Mesendoderm (in vitro differentiated cells): ENCODE measurements at places on chromosomes 7 and 10.

DNA sequence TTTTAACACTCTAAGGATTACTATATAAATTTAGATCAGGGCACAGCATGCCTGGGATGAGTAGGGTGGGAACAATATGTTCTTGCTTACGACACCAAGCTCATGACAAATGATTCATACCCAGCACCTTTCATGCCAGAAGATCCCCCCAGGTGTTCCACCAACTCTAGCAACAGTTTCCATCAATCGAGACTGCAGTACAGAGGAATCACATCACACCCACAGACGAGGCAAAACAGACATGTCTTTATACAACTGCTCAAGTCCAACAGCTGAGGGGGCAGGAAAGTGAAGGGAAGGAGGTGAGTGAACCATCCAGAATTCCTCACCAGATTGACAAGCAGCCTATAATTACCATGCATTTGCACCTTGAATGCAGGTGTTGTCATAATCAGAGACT is 3.6 kb downstream of the SORCS1 start:
- H3K4me1 ChIP-seq, result no peaks in the 10 kb centered on the region
- DNase-seq, result no peak
- H3K27me3 ChIP-seq, result peaks cover 5% of the 10 kb centered on the region
- no peak overlapping the region for H3K27ac ChIP-seq
- no peak overlapping the region for H3K4me3 ChIP-seq

DNA sequence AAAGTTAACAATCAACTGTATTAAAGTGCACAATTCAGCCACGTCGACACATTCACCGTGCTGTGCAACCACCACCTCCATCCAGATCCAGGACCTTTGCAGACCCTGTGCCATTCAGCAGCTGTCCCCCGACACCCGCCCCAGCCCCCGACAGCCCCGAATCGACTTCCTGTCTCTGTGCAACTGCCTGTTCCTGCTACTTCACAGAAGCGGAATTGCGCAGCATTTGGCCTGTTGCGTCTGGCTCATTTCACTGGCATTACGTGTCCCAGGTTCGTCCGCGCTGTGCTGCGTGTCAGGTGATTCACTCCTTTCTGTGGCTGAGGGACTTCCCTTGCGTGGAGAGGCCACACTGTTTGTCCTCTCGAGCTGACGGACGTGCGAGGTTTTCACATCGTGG is 33.2 kb upstream of the DNAAF5 start:
- no peak overlapping the region for H3K4me3 ChIP-seq
- no peak overlapping the region for H3K27ac ChIP-seq
- H3K27me3 ChIP-seq, result no peaks in the 10 kb centered on the region
- H3K4me1 ChIP-seq, result no peaks in the 10 kb centered on the region
- H3K36me3 ChIP-seq, result peaks cover 2% of the 10 kb centered on the region
- DNase-seq, result no peak

- no peak overlapping the region for H3K4me3 ChIP-seq
- H3K4me1 ChIP-seq, result peaks cover 3% of the 10 kb centered on the region
- DNase-seq, result no peak
- no peak overlapping the region for H3K27ac ChIP-seq
- H3K36me3 ChIP-seq, result no peaks in the 10 kb centered on the region
Observed at GRCh38 chr7:47322731-47323130, 259.2 kb downstream of the TNS3 start.

- H3K4me3 ChIP-seq, result no peak overlapping the region
- no peaks in the 10 kb centered on the region for H3K36me3 ChIP-seq
- DNase-seq, result no peak
- no peaks in the 10 kb centered on the region for H3K4me1 ChIP-seq
- H3K27me3 ChIP-seq, result no peaks in the 10 kb centered on the region
Observed at GRCh38 chr7:45188736-45189135, 31.1 kb downstream of the RAMP3 start.

DNA sequence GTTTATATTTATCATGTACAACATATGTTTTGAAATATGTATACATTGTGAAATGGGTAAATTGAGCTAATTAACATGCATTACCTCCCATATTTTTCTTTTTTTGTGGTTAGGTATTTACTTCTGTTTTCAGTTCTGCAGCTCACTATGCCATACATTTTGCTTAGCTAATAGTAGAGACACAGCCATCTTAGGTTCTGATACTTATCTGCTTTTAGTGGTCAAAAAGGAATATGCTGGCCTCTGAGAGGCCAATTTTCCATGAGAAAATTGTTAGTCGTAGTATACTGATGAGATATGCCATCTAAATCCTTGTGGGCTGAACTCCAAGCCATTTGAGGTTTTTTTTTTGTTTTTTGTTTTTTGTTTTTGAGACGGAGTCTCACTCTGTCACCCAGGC is 31.0 kb downstream of the SGPL1 start:
- H3K4me3 ChIP-seq, result no peak overlapping the region
- H3K36me3 ChIP-seq, result peaks cover 5% of the 10 kb centered on the region
- no peaks in the 10 kb centered on the region for H3K4me1 ChIP-seq
- no peak for DNase-seq
- H3K27me3 ChIP-seq, result no peaks in the 10 kb centered on the region
